RPMI7951 (cell line): ENCODE measurements at places on chromosomes 1 and 21. TPM values are rescaled to one million over a fixed set of nuclear protein-coding genes. Genes with fewer than 3 reads are reported as not detected.

Gene CD5L
- 0.10 and 0.12 TPM in 2 replicates for total RNA-seq

Gene EXOC8
- 9.8 and 10.3 TPM in 2 replicates for total RNA-seq

Gene PRELP
- not detected in 2 replicates for total RNA-seq

Gene QSOX1
- total RNA-seq, result 53.3 and 62.4 TPM in 2 replicates

Gene LRRIQ3
- 2.0 and 2.1 TPM in 2 replicates for total RNA-seq

Gene RAD54L
- 12.7 and 13.1 TPM in 2 replicates for total RNA-seq
